ENCODE measurements at places on chromosomes 5 and 9. TPM values are rescaled to one million over a fixed set of nuclear protein-coding genes. Genes with fewer than 3 reads are reported as not detected.

PRDM9 gene
- not detected for total RNA-seq

GFRA3 gene
- total RNA-seq, result not detected

SOHLH1 gene
- not detected for total RNA-seq

TRIM52 gene
- total RNA-seq, result 3.5 TPM
